Colonic mucosa (tissue), 4 donors: ENCODE measurements at places on chromosomes 4 and X. TPM values are rescaled to one million over a fixed set of nuclear protein-coding genes. Genes with fewer than 3 reads are reported as not detected.
A peak's percentile ranks its signal among the peaks of the same experiment; 100 is the strongest.

GRCh38 chr4:88573995-88574394 lies 18.3 kb upstream of the HERC3 start:
- H3K4me3 ChIP-seq = no peak overlapping the region
- H3K27me3 ChIP-seq = no peaks in the 10 kb centered on the region
- H3K27ac ChIP-seq = no peak overlapping the region
- H3K4me1 ChIP-seq = no peaks in the 10 kb centered on the region

- H3K27ac ChIP-seq = no peak overlapping the region
- no peaks in the 10 kb centered on the region for H3K36me3 ChIP-seq
- peak; percentile 70 for DNase-seq
- no peaks in the 10 kb centered on the region for H3K27me3 ChIP-seq
- H3K4me1 ChIP-seq = no peaks in the 10 kb centered on the region
- no peak overlapping the region for H3K4me3 ChIP-seq
These were observed 132.7 kb downstream of the ARHGAP24 start for GRCh38 chr4:85607624-85608023.

GRCh38 chr4:108427946-108428485 lies 192.4 kb upstream of the RPL34 start:
- no peaks in the 10 kb centered on the region for H3K36me3 ChIP-seq
- H3K4me1 ChIP-seq = no peaks in the 10 kb centered on the region
- H3K4me3 ChIP-seq = no peak overlapping the region
- DNase-seq = no peak
- no peak overlapping the region for H3K27ac ChIP-seq

The DCAF12L2 gene
- not detected for total RNA-seq

The TLR7 gene
- total RNA-seq = 1.3 TPM
